ENCODE measurements at places on chromosomes 2 and 18.

- H3K27me3 ChIP-seq: no peaks in the 10 kb centered on the region
- peaks cover 7% of the 10 kb centered on the region for H3K4me1 ChIP-seq
- no peaks in the 10 kb centered on the region for H3K36me3 ChIP-seq
- no peak overlapping the region for H3K4me3 ChIP-seq
- no peak for DNase-seq
- H3K27ac ChIP-seq: no peak overlapping the region
These were observed 104.1 kb downstream of the ZBTB7C start for GRCh38 chr18:48304906-48305693.

DNA sequence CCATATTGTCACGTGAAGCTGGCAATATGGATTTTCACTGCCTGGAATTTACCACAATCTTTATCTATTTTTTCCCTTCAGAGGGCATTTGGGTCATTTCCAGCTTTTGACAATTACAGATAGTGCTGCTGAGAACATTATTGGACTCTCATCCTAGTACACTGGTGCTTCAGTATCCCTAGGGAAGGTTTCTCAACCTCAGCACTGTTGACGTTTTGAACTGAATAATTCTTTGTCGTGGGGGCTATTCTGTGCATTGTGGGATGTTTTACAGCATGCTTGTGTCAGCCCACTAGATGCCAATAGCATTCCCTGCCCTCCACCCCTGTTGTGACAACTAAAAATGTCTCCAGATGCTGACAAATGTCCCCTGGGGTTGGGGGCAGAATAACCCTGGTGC lies 185.7 kb downstream of the TPGS2 start:
- no peaks in the 10 kb centered on the region for H3K36me3 ChIP-seq
- H3K4me1 ChIP-seq: no peaks in the 10 kb centered on the region
- no peak overlapping the region for H3K4me3 ChIP-seq

DNA sequence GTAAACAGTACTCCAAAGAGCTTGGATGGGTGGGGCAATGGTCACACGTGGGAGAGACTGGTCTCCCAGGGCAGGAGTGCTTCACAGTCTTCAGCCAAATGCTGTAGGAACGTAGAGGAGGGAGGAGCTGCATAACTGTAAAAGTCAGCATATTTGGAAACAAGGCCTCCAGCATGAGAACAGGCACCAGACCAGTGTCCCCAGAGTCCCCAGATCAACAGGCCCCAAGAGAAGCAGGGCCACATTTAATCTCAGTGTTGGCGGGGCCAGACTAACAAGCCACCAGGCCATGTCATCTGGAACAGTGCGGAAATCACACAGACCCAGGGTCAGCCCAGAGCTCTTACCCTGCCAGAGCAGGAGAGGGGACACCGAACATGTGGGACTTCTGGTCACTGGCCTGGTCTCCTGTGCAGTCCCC lies 63.2 kb downstream of the ADCY3 start:
- H3K4me1 ChIP-seq: no peaks in the 10 kb centered on the region
- no peak for DNase-seq
- H3K27me3 ChIP-seq: no peaks in the 10 kb centered on the region
- H3K36me3 ChIP-seq: no peaks in the 10 kb centered on the region
- no peak overlapping the region for H3K27ac ChIP-seq

DNA sequence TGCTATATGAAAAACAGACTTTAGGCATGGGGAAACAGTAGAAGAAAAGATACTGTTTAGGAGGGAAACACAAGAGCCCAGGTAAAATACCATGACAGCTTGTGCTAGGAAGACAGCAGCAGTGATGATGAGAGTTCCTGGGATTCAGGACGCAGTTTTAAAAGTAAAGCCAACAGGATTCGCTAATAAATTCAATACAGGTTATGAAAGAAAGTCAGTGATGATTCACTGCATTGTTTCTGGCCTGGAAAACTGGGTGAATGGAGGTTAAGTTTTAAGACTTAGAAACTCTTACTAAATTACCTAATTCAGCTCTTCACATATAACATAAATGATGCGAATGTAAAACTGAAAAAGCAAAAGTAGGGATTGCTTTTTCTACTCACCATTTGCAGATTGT lies 27.9 kb upstream of the RNU4ATAC start:
- no peak for DNase-seq
- peaks cover 26% of the 10 kb centered on the region for H3K36me3 ChIP-seq
- no peaks in the 10 kb centered on the region for H3K4me1 ChIP-seq

- no peak for DNase-seq
- H3K36me3 ChIP-seq: peaks cover 79% of the 10 kb centered on the region
- H3K27me3 ChIP-seq: no peaks in the 10 kb centered on the region
- H3K27ac ChIP-seq: peak overlapping the region; percentile 60
These were observed 40.8 kb downstream of the PAPOLG start for GRCh38 chr2:60796573-60797509.

GRCh38 chr2:230904856-230905447 lies 20.1 kb downstream of the GPR55 start:
- no peaks in the 10 kb centered on the region for H3K36me3 ChIP-seq
- H3K27ac ChIP-seq: no peak overlapping the region
- no peaks in the 10 kb centered on the region for H3K4me1 ChIP-seq
- H3K4me3 ChIP-seq: no peak overlapping the region
- H3K27me3 ChIP-seq: no peaks in the 10 kb centered on the region

- DNase-seq: no peak
- H3K4me1 ChIP-seq: no peaks in the 10 kb centered on the region
- H3K4me3 ChIP-seq: no peak overlapping the region
- H3K27me3 ChIP-seq: no peaks in the 10 kb centered on the region
- no peaks in the 10 kb centered on the region for H3K36me3 ChIP-seq
These were observed 199.3 kb downstream of the ZNF407 start for GRCh38 chr18:74796841-74797576.

- no peak overlapping the region for H3K27ac ChIP-seq
- no peak for DNase-seq
- no peaks in the 10 kb centered on the region for H3K4me1 ChIP-seq
- H3K36me3 ChIP-seq: no peaks in the 10 kb centered on the region
- H3K27me3 ChIP-seq: no peaks in the 10 kb centered on the region
These were observed 309.7 kb downstream of the IRS1 start for GRCh38 chr2:226489775-226490541.

- H3K36me3 ChIP-seq: no peaks in the 10 kb centered on the region
- H3K27me3 ChIP-seq: no peaks in the 10 kb centered on the region
- H3K4me1 ChIP-seq: no peaks in the 10 kb centered on the region
These were observed 750.1 kb downstream of the RNF144A start for GRCh38 chr2:7667260-7667757.

GRCh38 chr2:63013438-63013837 lies 37.2 kb upstream of the OTX1 start:
- no peaks in the 10 kb centered on the region for H3K36me3 ChIP-seq
- H3K27me3 ChIP-seq: no peaks in the 10 kb centered on the region
- no peak overlapping the region for H3K27ac ChIP-seq
- no peaks in the 10 kb centered on the region for H3K4me1 ChIP-seq
- no peak for DNase-seq

- no peaks in the 10 kb centered on the region for H3K4me1 ChIP-seq
- DNase-seq: no peak
- H3K4me3 ChIP-seq: no peak overlapping the region
- no peaks in the 10 kb centered on the region for H3K27me3 ChIP-seq
- H3K27ac ChIP-seq: no peak overlapping the region
These were observed 17.4 kb upstream of the SCG2 start for GRCh38 chr2:223619486-223620129.

GRCh38 chr2:148240838-148241237 lies 219.9 kb downstream of the MBD5 start:
- no peak overlapping the region for H3K27ac ChIP-seq
- no peak overlapping the region for H3K4me3 ChIP-seq
- DNase-seq: no peak
- no peaks in the 10 kb centered on the region for H3K27me3 ChIP-seq
- H3K4me1 ChIP-seq: no peaks in the 10 kb centered on the region

- no peaks in the 10 kb centered on the region for H3K4me1 ChIP-seq
- no peaks in the 10 kb centered on the region for H3K27me3 ChIP-seq
- DNase-seq: no peak
- H3K4me3 ChIP-seq: no peak overlapping the region
- no peaks in the 10 kb centered on the region for H3K36me3 ChIP-seq
These were observed 949.4 kb upstream of the FANCL start for GRCh38 chr2:59190518-59190917.

Measured in Peyer's patch (tissue), 4 donors.